Panc1 (cell line): ENCODE measurements at places on chromosomes 1 and 21.

GRCh38 chr21:43873673-43874072 lies 8.7 kb downstream of the AGPAT3 start:
- DNase-seq, result no peak

DNA sequence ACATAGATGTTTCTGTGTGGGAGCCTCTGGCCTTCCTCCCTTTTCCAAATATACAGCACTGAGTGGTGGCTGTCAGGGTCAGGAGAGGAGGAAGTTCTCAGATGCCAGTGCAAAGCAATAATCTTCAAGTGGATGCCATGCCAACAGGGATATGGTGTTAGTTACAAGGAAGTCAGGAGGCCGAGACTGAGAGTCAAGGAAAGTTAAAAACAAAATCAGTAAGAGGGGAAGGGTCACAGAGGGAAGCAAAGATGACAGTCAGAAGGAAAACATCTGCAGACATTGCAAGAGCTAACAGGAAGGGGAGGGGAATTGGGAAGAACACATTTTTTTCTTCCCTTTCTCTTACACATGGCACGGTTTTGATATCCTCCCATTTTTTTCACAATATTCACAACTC lies 691.4 kb downstream of the ADGRL2 start:
- no peak for DNase-seq

DNA sequence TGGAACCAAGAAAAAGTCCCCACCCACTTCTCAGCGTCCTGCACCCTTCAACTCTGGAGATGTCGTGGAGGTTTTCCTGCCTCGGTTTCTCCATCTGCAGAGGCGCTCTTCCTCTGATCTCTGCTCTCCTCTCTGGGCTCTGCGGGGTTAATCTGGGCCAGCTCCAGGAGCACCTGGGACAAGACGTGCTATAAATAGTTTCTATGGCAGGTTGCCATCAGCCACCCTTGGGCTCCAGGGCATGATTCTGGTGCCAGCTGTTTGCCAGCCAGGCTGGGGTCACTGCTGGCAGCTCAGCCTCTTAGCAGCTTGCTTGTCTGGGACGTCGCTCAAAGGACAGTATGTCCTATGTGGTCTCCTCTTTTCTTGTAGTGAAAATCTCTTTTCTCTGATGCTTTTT lies 137.1 kb downstream of the ACTL8 start:
- no peak for DNase-seq

GRCh38 chr1:31511848-31512615 lies 64.3 kb upstream of the TINAGL1 start:
- no peak for DNase-seq

GRCh38 chr1:15722411-15722810 lies 13.6 kb upstream of the SLC25A34 start:
- no peak for DNase-seq

DNA sequence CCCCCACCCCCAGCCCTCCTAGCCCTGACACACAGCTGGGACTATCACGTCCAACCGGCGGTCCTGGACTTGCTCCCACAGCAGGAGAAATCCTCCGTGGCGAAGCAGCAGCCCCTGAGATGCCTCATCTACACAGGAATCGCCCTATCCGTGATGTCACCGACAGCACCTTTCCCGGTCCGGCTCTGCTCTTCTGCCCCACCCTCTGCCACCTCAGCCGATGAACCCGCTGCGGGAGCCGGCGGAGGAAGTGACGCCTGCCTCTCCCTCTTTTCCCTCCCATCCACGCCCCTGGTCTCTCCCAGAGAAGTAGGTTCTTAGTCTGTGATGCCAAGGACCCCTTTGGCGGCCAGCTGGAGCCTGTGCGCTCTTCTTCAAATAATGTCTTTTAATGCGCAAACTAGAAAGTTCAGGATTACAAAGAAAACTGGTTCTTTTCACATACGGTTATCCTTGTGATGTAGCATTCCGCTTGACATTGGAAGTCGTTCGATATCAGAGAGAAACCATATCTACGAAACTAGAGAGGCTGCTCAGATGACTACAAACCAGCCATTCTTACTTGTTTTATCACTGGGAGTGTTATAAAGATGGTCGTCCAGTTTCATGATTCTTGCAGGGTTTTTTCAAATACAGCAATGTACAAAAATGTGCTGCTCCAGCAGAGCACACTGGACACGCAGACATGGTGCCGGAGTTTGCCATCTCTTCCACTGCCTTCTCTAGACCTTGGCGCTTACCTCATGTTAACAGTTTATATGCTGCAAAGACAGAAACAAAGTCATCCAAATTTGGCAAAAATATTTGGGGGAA lies 120.3 kb downstream of the PPIAL4G start:
- no peak for DNase-seq

DNA sequence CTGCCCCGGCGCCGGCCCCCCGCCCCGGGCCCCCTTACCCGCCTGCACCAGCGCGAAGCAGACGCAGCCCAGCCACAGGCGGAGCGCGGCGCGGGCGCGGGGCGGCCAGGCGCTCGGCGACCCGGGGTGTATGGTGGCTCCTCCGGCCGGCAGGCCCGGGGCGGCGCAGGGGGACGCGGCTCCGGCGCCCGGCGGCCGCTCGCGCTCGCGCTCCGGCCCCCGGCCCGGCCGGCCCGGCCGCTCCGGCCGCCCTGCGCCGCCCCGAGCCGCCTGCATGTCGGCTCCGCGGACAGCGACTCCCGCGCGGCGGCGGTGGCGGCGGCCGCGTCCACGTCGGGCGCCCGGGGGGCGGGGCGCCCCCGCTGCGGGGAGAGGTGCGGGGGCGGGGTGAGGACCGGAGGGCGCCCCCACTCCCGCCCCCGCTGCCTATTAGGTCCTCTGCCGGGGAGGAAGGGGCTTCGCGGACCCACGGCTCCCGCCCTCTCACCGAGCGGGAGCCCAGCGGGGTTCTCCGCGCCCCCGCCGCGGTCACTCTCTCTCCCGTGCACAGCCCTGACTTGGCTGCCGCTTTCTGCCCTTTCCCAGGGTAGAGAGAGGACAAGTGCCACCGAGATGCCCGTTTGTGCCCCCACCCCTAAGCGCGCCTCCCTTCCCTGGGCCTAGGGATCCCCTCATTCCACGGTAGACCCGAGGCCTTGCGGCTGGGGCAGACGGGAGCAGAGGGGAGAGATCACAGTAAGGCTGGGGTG lies at the start of gene FNDC5:
TSS of gene FNDC5 (minus strand) at position 298 of the 749 bp plus-strand sequence.
- DNase-seq, result no peak

DNA sequence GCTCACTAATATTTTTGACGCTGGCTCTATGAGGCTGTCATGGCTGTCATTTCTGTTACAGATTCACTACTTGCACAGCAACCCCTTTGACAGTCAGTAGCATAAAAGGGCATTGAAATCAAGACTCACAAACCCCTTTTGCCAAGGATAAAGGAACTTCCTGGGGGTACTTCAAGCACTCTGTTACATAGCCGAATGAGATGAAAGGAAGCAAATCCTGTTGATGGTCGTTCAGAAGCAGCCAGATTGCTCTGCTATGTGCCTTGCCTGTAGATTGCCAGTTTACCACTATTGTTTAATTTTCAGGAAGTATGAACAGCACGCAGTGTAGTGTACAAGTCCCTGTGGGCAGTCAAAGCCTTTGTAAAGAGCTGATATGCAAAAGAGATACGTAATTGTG lies 296.2 kb downstream of the LRRIQ3 start:
- no peak for DNase-seq

DNA sequence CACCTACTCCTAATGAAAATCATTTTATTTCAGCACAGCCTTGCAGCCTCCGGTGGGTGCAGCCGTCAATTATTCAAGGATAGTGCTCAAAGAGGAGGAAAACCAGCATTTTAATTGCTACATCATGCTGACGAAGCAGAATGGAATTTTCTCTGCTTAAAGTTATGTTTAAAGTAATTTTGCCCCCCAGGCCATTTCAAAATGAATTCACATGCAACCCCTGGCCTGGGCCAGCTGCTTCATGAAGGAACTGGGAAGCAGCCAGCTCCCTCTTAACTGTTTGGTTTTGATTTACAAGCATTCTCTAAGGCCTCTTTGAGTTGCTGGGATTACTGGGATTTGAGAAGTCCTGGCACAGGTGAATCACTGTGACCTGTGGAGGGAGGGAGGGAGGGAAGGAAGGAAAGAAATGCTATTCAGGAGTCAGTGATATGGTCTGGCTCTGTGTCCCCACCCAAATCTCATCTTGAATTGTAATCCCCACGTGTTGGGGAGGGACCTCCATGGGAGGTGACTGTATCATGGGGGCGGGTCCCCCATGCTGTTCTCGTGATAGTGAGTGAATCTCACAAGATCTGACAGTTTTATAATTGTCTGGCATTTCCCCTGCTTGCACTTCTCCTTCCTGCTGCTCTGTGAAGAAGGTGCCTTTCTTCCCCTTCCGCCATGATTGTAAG lies 66.0 kb downstream of the PGBD5 start:
- DNase-seq, result no peak

DNA sequence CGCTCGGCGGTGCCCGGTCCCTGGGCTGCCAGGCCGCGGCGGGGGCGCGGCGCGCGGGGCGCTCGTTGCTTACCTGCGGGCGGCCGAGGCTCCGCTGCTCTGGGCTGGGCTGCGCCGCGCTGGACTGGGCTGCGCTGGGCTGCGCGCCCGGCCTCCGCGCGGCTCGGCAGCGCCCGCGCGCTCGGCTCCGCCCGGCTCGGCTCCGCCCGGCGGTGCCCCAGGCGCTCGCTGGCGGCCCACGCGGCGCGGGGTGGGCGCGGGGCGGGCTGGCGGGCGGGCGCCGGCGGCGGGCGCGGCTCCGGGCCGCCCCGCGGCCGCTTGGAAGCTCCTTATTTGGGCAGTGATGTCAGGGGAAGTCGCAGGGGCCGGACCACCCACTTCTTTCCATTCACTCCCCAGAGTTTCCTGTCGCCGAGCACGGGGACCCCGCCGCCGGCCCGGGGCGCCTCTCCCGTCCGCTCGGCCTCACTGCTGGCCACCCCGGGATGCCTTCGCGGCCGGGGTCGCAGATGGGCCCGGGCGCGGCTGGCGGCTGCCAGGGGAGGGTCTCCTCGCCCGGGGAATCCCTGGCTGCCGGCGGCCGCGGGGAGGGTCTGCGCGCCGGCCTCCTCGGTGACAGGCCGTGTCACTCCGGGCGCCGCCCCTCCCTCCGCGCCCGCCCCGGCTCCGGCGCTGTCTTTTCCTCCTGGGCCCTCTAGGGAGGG lies 177.7 kb upstream of the EDN2 start:
- DNase-seq, result no peak

- no peak for DNase-seq
Measured at GRCh38 chr1:199172171-199173124, 533.6 kb downstream of the PTPRC start.

DNA sequence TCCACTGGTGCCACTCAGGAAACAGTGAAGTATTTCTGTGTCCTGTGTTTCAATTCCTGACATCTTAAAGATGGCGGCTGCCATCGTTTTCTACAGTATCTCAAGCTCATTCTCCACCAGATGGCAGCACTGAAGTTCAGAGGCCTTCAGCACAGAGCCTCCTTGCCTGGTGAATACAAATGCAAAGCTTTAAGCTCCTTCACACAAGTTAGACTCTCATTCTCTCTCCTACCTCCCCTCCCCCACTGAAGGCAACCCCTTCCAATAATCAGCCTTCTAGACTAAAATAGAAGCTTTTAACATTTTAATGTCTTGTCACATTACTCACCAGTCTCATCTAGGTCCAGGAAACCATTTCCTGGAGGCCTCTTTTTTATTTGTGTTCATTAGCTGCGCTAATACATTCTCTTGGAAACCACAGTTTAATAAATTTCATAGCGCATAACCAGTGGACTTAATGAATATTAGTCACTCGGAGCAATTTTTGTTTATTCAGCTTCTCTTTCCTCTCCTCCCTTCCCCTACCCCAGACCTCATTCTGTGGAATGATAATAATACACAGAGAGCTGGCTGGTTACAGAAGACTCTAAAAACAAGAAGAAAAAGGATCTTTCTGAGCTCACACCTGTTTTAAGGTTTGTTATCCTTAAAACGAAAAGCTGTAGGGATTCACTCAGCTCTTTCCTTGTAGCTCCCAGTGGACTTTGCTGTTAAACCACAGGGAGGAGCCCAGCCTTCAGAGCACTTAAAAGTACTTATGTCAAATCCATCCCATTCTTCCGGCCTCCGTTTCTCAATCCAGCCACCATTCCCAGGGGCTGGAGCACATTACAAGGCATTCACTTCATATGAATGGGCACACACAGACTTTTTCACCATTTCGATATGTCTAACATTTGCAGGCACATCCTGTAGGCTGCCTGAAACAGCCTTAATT lies 384.9 kb downstream of the HLX start:
- DNase-seq, result peak; percentile 18

GRCh38 chr1:67393240-67393639 lies 37.0 kb downstream of the SERBP1 start:
- no peak for DNase-seq

- DNase-seq, result no peak
Measured at GRCh38 chr1:1065265-1065939, 8.7 kb downstream of the RNF223 start.

- DNase-seq, result peak; percentile 48
Measured at GRCh38 chr1:51622455-51622913, 5.6 kb downstream of the OSBPL9 start.
